Esophagus muscularis mucosa (tissue), 4 donors: ENCODE measurements at places on chromosomes 1 and 21. TPM values are rescaled to one million over a fixed set of nuclear protein-coding genes. Genes with fewer than 3 reads are reported as not detected.

Gene ZBTB18
- total RNA-seq, result 23.7 TPM

Gene CBS
- 11.3 TPM for total RNA-seq

Gene ANKRD45
- total RNA-seq, result not detected

Gene S100A7A
- not detected for total RNA-seq

Gene ARHGAP30
- 4.6 TPM for total RNA-seq

Gene PLCH2
- 0.34 TPM for total RNA-seq

Gene C1orf226
- 3.3 TPM for total RNA-seq

Gene VASH2
- total RNA-seq, result 8.3 TPM

Gene SPRR4
- not detected for total RNA-seq

Gene FLG2
- not detected for total RNA-seq

Gene HSD3B1
- total RNA-seq, result not detected

Gene SPRR5
- not detected for total RNA-seq

Gene LRRC3
- total RNA-seq, result 5.3 TPM

Gene SLC6A17
- total RNA-seq, result 0.65 TPM

Gene CHIA
- not detected for total RNA-seq

Gene FMOD
- 32.9 TPM for total RNA-seq

Gene IBA57
- 7.6 TPM for total RNA-seq

Gene RERE
- 166 TPM for total RNA-seq

Gene MOB3C
- 19.5 TPM for total RNA-seq

Gene S100A13
- 83.0 TPM for total RNA-seq

Gene RIPPLY3
- not detected for total RNA-seq

Gene KRTAP12-2
- total RNA-seq, result not detected

Gene KISS1
- not detected for total RNA-seq

Gene IPO9
- 25.0 TPM for total RNA-seq

Gene SLC16A4
- total RNA-seq, result 8.6 TPM

Gene TAS1R3
- total RNA-seq, result not detected

Gene ARHGEF16
- 0.66 TPM for total RNA-seq

Gene LEMD1
- total RNA-seq, result not detected

Gene RUNX3
- 3.3 TPM for total RNA-seq

Gene ITSN1
- total RNA-seq, result 31.1 TPM

Gene ALPL
- total RNA-seq, result 1.2 TPM

Gene GPR25
- not detected for total RNA-seq

Gene EFNA1
- total RNA-seq, result 31.3 TPM

Gene SPRR3
- total RNA-seq, result not detected

Gene FCGR2B
- total RNA-seq, result 39.8 TPM

Gene ITLN2
- not detected for total RNA-seq

Gene ZBTB8B
- total RNA-seq, result under 0.01 TPM

Gene PCBP3
- 9.2 TPM for total RNA-seq
